ENCODE measurements at places on chromosomes 5 and 9. TPM values are rescaled to one million over a fixed set of nuclear protein-coding genes. Genes with fewer than 3 reads are reported as not detected.

S1PR3 gene
- 1.7 TPM for total RNA-seq

FBXL17 gene
- total RNA-seq = 21.7 TPM

GPR150 gene
- not detected for total RNA-seq

CDO1 gene
- total RNA-seq = 24.6 TPM

DAB2IP gene
- total RNA-seq = 67.8 TPM

OR13C9 gene
- 0.36 TPM for total RNA-seq

All from progenitor cell of endocrine pancreas (in vitro differentiated cells).